Activated naive CD4-positive, alpha-beta T cell treated with anti-CD3 and anti-CD28 coated beads for 36 hours (primary cell): ENCODE measurements at places on chromosomes 6 and 20.

DNA sequence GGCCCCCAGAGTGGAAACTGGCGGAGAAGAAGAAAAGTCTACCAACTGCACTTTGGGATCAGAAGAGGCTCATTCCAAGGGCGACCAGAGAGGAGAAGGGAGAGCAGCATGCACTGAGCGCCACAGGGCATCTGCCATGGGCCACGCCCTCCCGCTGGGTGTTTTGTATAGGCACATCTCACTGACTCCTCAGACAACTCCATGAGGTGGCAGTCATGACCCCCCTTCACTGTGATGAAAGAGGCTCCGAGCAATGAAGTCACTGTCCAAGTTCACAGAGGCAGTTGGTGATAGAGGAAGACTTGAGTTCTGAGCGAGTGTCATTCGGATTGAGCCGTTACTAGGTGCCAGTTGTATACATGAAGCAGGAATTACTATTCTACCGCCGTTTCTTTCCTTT is 15.4 kb downstream of the BPIFB1 start:
- no peak for DNase-seq

GRCh38 chr6:30590509-30590908 is 19.3 kb downstream of the ABCF1 start:
- DNase-seq = no peak

GRCh38 chr6:55643861-55644260 is 64.9 kb upstream of the HMGCLL1 start:
- no peak for DNase-seq

- DNase-seq = no peak
These were observed 143.2 kb downstream of the SLC16A10 start for GRCh38 chr6:111230351-111231089.

- no peak for DNase-seq
These were observed 5.2 kb downstream of the PPP1R10 start for GRCh38 chr6:30611856-30612194.
